ENCODE measurements at places on chromosomes 1 and 21.

GRCh38 chr21:42113926-42114409, 42.9 kb downstream of the UMODL1 start:
- no peak for DNase-seq

GRCh38 chr1:19597496-19598309, 46.4 kb upstream of the NBL1 start:
- peak; percentile 58 for DNase-seq

DNA sequence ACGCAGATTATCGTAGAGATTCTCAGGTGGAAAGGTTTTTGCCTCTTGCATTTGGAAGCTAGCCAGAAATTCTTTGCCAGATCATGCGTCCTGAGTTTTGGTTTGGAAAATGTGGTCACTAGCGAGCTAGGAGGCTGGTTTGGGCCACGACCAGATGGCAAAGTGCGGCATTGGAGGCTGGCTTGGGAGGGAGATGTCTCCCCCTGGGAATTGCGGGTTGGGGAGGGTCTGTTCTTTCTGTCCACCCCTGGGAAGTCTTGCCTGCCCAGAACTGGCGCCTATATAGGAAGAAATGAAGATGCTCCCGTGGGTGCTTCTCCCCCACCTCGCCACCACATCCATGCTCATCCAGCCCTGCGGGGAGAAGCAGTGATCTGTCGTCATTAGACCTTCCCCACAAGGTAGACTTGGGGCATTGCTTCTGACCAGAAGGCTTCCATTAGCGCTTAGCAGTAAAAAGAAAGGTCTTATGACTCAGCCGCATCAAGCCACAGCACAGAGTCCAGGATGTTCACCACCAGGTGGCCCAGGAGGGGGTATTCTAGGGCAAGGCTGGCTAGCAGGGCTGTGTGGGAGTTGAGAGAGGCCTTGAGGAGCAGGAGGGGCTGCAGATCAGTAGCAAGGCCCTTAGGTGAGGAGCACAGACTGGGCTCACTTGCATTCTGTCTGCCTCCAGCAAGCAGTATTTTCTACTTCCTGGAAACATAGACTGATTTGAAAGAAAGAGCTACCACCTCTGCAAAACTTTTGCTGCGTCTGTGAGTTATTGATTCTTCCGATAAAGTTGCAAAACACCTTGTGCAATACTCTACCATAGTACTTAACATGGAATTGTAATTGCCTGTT, 1.5 kb upstream of the PTP4A2 start:
- peak; percentile 64 for DNase-seq

DNA sequence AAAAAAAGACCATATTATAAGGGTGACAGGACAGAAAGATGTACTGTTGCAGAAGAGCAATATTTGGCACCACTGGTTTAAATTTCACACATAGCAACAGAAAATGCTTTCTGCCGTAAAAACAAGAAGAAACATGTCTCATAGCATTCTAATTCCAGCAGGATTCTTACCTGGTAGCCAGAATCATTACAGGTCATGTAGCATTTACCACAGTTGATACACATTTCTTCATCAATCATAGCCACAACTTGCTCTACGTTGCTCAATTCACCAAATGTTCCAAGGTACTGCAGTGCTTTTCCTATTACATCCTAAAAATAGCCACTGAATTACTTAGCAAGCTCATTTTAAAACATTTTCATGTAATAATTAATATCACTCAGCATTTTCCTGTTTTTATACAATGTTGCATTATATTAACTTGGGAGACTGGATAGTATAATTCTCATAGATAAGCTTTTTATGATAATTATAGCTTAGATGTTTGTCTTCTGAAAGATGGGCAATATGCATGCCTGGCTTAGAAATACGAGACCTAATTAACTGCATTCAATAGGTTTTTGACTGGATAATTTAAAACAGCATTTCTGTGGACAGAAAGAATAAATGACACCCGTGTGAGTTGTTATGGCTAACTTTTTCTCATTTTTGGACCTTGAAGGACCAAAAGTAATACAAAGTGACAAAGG, 360.7 kb downstream of the PTBP2 start:
- DNase-seq: no peak

GRCh38 chr1:23343221-23344110, 618 bp downstream of the HNRNPR start:
- DNase-seq: peak; percentile 58
